ENCODE measurements at places on chromosomes 5 and 9.
A peak's percentile ranks its signal among the peaks of the same experiment; 100 is the strongest.

DNA sequence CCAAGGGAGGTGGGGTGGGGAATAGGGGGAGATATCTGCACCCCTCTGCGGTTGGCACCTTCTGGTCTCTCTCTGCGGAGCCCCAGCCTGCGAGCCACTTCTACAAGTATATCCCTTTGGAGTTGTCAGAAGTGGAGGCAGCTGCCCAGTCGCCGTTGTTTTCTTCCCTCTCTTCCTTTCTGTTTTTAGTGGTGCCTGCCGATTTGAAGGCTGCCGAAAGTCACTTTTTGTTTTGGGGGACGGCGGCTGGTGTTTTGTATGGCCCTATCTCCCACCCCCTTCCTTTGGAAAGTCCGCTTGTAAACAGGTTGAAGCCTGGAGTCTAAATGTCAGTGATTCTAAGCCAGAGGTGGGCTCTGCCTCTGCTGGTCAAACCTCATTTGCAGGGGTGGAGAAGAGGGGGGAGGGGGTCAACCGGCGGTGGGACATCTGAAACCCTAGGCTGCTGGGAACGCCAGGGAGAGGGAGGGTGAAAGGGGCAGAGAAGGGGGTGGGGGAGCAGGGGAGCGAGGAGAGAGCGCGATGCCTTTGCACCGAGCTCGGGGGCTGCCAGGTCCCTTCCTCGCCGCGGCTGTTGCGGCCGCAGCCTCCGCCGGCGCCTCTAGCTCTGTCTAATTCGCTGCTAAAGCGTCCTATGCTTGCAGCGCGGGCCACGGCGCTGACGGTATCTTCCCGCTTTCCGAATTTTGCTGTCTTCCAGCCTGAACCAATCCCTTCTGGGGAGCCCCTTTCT is at the start of gene FGF10:
TSS of gene FGF10 (minus strand) at position 331 of the 733 bp plus-strand sequence. CDS start 738 bp downstream, outside the sequence.
- DNase-seq: peak; percentile 22

- peak; percentile 26 for DNase-seq
These were observed 109.9 kb downstream of the EDIL3 start for GRCh38 chr5:84274585-84275468.

DNA sequence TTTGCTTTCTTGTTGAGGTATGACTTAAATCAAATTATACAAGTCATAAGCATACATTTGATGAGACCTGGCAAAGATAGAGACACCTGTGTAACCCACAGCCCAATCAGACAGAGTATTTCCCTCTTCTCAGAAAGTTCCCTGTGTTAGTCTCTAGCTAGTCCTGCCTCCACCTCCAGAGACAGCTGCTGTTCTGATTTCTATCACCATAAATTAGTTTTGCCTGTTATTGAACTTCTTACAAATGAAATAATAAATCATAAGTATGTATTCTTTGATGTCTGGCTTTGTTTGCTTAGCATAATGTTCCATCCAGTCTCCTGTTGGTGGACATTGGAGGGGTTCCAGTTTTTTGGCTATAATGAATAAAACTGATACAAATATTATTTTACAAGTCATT is 194.5 kb downstream of the ICE1 start:
- DNase-seq: no peak

GRCh38 chr9:136697146-136697820 is 10.0 kb upstream of the AGPAT2 start:
- no peak for DNase-seq

- no peak for DNase-seq
These were observed 263.1 kb upstream of the COX7C start for GRCh38 chr5:86354664-86355063.
